ENCODE measurements at places on chromosomes 1 and 21.

GRCh38 chr1:200665861-200666260, 3.8 kb downstream of the DDX59 start:
- DNase-seq = no peak

GRCh38 chr21:45050797-45051489, 23.4 kb upstream of the ADARB1 start:
- DNase-seq = no peak

GRCh38 chr1:147919896-147920295, 8.3 kb upstream of the GPR89B start:
- no peak for DNase-seq

- DNase-seq = no peak
Observed at GRCh38 chr1:64811131-64811530, 66.3 kb downstream of the RAVER2 start.

GRCh38 chr1:26782521-26783212, 5.1 kb upstream of the PIGV start:
- DNase-seq = no peak

DNA sequence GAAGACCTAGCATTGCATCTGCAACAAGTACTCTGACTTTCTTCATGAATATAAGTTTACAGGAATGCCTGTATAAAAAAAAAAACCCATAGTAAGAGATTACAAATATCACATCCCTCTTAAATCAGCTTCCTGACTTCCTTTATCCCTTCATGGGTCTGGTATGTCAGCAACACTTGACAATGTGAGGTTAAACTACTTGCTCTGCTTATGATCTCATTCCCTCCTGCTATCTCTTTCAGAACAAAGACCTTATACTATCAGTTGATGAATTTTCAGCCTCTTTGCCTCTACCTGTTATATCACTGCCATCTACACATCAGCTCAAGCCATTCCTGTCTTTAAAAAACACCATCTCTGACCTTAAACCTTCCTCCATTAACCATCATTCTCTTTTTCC, 130.9 kb upstream of the SAMSN1 start:
- no peak for DNase-seq

DNA sequence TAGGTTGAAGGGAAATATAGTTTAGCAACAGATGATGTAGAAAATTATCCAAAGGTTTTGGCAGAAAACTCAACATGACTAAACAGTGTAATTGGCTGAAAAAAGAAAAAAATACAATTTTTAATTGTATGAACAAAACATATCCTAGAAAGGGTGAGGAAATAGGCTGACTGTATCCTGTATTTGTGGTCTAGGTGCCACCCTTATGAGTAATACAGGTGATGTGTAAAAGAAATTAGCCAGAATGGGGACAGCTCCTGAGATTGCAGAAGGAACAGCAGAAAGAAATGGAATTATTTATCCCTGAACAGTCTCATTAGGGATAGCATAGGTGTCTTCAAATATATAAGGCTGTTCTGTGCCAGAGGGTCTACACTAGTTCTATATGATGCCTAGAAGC, 24.6 kb downstream of the DNASE2B start:
- DNase-seq = no peak

Measured in epithelial cell of prostate (primary cell).